ENCODE measurements at places on chromosomes 5 and 9.

GRCh38 chr9:112493393-112494137 is 6.9 kb downstream of the KIAA1958 start:
- DNase-seq: no peak

- DNase-seq: no peak
Observed at GRCh38 chr5:155127552-155127951, 114.0 kb downstream of the KIF4B start.

- DNase-seq: no peak
Observed at GRCh38 chr5:19902316-19902934, 85.6 kb downstream of the CDH18 start.

GRCh38 chr9:136494531-136495215 is 11.8 kb upstream of the SEC16A start:
- no peak for DNase-seq

- DNase-seq: no peak
Observed at GRCh38 chr5:71924325-71924724, 182.9 kb upstream of the MAP1B start.

DNA sequence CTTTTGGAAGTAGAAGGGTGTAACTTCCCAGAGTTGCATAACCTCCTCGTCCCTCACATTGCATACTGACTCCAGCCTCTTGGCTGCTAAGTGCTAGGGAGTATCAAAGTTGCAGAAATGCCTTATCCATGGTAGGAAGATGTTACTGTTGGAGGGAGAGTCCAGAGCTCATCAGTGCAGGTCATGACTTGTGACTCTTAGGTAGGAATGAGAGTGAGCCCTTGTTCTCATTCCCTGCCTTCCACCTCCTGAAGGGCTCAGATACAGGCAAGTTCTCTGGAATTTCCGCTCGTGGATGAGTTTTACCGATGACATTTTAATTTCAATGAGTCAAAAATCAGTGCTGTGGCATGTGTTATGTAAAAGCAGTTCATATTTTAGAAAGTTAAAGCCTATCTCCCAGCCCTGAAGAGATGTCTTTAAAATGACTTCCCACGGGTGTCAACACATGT is 17.0 kb downstream of the IRX1 start:
- DNase-seq: no peak

GRCh38 chr9:125908136-125908535 is 161.0 kb downstream of the PBX3 start:
- DNase-seq: peak; percentile 9

- DNase-seq: no peak
Observed at GRCh38 chr5:24391816-24392215, 253.0 kb downstream of the CDH10 start.

- DNase-seq: no peak
Observed at GRCh38 chr5:111635916-111636570, 121.0 kb downstream of the NREP start.

GRCh38 chr5:1923766-1924165 is 41.0 kb upstream of the IRX4 start:
- no peak for DNase-seq

DNA sequence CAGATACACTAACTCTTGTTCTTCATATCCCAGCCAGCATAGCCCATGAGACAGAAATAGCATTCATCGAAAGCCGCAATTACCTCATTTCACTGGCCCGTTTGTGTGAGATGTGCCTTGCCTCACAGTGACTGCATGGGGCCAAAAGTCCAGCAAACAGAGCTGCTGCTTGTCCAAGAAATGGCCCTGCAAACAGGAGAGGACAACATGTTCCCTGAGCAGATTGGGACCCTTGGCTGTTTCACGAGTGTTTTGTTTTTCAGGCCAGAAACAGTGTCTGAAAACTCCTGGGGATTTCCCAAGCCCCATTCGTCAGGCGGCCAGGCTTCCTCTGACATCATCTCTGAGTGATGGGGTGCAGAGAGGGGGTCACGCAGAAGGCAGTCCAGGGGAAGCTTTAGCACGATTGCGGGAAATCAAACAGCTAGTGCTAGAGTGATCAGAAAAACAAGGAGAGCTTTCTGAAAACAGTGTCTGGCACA is 503.6 kb upstream of the PAPPA start:
- no peak for DNase-seq

- DNase-seq: no peak
Observed at GRCh38 chr5:115465431-115465830, 79.1 kb downstream of the FEM1C start.

DNA sequence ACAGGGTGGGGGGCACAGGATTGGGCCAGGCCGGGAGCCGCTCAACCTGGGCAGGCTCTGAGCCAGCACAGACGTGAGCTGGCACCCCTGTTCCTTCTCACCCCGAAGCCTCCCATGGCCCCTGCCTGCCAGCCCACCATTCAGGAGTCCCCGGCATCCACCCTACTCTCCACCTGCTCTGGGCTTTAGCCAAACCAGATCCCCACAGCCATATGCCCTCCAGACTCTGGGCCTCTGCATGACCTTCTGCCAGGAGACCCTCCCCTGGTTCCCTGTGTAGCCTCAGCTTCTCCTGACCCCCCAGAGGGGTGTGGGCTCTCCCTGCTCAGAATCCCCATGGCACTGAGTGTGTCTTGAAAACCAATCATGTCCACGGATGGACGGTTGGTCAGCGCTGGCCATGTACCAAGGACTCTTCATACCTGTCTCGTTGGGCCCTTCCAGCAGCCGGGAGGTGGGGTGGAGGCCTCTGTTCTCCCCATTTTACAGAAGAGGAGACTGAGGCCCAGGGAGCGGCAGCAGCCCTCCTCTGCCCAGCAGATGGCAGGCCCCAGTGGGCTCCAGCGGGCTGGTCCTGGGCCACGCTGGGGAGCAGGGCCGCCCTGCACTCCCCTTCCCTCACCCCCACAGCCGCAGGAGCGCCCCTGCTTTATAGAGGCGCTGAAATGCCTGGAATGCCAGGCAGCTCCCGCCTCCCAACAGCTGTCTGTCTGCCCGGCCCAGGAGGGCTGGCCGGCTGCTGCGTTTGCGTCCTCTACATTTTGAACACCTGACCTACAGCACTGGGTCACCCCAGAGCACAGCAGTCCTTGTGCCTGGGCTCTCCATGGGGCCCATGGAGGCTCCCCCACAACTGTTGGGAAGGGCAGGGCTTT is 3.5 kb upstream of the MYMK start:
- no peak for DNase-seq

DNA sequence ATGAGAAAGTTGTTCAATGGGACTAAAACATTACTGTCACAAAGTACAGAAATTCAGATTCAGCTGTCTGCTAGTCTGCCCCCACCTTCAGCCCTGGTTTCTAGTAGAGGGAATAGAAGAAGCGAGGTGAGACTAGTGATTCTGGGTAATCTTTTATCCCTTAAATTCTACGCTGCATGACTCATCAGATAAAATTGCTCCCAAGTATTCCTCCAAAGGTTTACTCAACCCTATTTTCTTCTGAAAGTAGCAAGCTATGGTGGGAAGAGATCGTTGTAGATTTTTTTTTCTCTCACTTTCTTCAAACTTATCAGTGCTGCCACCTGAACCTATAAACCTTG is 318.9 kb upstream of the RIOK2 start:
- DNase-seq: no peak

DNA sequence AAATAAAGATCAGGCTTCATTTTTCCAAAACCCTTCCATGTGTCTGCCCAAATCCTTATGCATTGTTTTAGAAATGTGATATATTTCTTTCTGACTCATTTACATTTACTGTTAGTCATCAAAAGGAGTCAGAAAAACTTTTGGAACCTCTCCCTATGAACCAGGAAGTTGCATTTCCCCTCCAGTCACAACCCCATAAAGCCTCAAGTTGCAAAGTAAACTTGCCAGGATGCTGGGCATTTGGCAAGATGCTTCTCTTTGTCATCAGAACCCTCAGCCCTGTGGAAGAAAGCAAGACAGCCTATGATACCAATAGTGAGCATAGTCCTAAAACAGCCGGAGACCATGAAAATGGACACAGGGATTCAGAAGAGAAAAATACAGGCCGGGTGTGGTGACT is 84.2 kb downstream of the MUSK start:
- no peak for DNase-seq

DNA sequence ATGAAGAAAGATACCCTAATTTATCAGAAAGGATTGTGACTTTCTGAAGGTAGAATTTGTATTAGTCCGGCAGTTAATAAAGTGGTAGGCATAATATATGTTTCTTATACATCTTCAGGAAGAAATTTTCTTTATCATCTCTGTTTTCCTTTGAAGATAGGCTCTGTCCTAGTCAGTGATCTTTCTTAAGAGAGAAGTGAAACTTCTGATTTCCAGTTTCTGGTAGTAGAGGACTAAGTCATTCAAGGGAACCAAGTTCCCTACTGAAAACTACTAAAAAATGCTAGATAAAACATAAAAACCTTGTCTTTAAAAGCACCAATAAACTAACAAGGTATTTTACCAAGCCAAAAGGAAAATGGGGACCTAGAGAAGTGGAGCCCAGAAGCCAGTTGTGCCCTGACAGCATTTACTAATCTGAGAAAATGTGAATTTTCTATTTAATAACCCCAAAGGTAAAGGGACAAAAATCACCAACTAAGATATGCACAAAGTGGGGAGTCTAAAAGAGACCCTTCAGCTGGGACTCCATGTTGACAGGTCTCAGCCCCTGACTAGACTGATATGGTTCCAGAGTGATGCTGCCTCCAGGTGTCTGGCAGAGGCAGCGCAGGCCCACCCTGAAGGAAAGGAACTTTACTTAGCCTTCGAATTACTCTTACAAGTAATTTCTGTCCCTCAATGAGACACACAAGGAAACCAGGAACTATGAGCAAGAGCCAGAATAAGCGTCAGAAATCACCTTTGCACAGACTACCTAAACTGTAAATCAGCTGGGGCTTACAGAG is 72.7 kb downstream of the FAM78A start:
- no peak for DNase-seq

GRCh38 chr9:14913366-14913765 is 3.1 kb upstream of the FREM1 start:
- DNase-seq: no peak

DNA sequence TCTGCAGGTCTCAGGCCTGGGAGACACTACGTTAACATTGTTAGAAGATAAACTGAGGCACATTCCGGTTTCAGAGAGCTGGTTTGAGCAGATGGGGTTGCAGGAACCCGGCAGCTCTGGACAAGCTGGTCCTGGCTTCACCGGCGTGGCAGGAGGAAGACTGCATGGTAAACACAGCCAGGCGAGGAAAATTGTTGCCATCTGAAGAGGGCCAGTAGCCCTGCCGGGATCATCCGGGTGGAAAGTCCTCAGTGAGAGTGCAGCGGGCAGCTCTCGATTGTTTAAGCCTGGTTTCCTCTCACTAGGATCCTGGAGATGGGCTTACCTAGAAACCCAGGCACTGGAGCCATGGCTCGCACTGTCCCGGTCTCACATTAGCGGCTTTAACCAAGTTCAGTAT is 226.9 kb downstream of the IRX2 start:
- DNase-seq: no peak

DNA sequence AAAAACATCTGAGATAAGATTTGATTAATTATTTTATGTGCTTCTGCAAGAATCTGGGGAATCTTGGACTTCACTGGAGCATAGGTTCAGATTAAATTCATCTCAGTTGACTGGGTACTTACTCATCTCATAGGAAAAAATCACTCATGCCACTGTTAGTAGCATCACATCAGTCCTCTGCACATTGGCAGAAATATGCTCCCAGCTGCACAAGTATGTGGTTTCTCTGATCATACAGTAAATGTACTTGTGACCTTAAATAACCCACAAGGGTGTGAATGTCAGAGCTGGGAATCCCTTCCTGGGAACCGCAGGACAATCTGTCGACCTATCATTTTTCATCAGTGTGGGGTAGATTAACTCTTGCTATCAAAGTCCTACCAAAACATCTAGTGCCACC is 203.7 kb upstream of the SLC24A2 start:
- DNase-seq: no peak

GRCh38 chr5:3854188-3854821 is 258.7 kb downstream of the IRX1 start:
- no peak for DNase-seq

- DNase-seq: no peak
Observed at GRCh38 chr5:137344723-137345322, 154.3 kb downstream of the SPOCK1 start.

DNA sequence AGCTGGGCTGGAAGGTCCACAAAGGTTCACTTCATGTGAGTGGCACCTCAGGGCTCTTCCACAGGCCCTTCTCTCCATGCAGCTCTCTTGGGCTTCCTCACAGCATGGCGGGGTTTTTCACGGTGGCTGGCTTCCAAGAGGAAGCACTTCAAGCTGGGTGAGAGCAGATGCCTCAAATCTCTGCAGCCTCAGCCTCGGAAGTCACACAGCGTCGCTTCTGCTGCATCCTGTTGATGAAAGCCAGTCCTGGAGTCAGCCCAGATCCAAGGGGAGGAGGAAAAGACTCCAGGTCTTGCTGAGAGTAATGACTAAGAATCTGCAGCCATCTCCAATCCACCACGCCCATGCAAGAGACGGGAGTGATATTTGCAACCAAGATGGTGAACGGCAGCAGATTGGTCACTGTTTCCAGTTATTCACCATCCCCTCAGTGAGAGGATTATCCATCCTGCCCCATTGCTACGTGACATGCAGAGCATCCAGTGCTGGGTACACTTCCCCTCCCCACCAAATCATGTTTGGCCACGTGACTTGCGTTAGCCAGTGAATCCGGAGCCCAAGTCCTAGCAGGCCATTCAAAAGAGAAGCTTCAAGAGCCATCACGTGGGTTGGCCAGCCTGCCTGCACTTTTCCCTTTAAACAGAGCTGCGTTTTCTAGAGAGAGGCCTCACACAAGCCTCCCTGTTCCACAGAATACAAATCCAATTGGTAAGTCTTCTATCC is 173.9 kb downstream of the C9orf50 start:
- DNase-seq: no peak

GRCh38 chr5:127942246-127943060 is 141.1 kb upstream of the SLC12A2 start:
- DNase-seq: no peak

DNA sequence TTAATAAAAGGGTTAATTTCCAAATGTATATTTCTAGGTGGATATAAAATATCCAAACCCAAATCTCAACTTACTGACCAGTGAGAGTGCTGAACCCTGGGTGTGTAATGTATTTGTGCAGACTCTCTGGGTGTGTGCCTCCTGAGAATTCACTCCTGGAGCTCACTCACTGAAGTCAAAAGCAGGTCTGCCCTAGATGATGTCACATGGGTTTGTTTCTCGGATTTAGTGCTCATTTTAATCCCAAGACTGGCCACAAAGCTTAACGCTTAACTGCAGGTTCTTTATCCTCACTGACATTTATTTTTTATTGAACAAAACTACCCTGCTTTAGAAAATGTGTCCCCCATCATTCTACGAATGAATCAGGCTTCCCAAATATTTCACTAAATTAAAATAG is 179.4 kb downstream of the PPP2R2B start:
- no peak for DNase-seq
